ENCODE measurements at places on chromosomes 3 and 15.
A peak's percentile ranks its signal among the peaks of the same experiment; 100 is the strongest.

DNA sequence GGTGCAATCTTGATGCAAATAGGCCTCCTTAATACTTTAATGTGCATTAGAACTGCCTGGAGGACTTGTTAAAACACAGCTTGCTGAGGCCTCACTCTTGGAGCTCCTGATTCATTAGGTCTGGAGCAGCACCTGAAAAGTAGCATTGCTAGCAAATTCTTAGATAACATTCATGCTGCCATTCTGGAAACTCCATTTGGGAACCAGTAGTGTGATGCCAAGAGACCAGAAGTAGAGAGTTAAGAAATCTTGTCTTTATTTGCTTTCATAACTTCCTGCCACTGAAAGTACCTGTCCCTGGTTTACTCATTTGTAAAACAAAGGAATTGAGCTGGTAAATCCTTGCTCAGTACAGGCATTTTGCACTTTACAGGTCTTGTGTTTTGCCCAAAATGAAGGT, 72.0 kb downstream of the RAP2B start:
- no peak for DNase-seq

- no peak for DNase-seq
Observed at GRCh38 chr3:194446754-194447153, 40.0 kb downstream of the ATP13A3 start.

DNA sequence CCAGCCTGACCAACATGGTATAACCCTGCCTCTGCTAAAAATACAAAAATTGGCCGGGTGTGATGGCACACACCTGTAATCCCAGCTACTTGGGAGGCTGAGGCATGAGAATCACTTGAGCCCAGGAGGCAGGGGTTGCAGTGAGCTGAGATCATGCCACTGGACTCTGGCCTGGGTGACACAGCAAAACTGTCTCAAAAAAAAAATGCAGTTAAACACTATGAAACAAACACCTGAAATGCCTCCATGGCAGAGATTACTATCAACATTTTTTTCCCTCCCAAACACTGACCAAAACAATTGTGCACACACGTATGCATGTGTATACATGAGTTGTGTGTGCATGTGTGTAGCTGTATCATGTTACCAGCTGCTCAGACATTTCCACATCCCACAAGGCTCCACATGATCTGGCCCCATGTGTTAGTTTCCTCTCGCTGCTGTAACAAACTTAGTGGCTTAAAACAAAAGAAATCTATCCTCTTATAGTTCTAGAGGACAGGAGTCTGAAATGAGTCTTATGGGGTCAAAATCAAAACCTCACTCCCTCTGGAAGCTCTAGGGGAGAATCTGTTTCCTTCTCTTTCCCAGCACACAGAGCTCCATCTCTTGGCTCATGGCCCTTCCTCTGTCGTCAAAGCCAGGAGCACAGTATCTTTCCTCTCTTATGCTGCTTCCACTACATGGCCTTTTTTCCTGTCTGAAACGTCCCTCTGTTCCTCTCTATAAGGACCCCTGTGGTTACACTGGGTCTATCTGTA, 34.5 kb downstream of the SLC41A3 start:
- DNase-seq, result no peak

GRCh38 chr3:156888576-156888975, 62.4 kb downstream of the LEKR1 start:
- no peak for DNase-seq

- no peak for DNase-seq
Observed at GRCh38 chr3:134869153-134869726, 74.2 kb downstream of the EPHB1 start.

GRCh38 chr3:161691677-161692076, 195.1 kb downstream of the OTOL1 start:
- DNase-seq, result no peak

DNA sequence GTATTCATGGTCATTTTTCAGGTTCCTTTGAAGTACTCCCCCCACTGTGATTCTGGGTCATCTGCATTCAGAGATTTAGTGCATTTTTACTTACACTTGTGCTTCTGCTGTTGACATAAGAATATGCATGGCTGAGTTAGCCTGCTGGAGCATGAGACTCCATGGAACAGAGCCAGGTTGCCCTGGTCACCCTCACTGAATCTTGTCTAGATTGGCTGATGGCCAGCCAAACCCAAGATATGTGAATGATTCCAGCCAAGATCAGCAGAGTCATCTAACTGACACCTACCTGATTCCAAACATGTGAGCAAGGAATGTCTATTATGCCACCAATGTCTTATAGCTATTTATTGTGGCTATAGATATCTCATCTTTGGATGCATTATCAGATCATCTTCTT, 25.1 kb downstream of the DTWD1 start:
- no peak for DNase-seq

DNA sequence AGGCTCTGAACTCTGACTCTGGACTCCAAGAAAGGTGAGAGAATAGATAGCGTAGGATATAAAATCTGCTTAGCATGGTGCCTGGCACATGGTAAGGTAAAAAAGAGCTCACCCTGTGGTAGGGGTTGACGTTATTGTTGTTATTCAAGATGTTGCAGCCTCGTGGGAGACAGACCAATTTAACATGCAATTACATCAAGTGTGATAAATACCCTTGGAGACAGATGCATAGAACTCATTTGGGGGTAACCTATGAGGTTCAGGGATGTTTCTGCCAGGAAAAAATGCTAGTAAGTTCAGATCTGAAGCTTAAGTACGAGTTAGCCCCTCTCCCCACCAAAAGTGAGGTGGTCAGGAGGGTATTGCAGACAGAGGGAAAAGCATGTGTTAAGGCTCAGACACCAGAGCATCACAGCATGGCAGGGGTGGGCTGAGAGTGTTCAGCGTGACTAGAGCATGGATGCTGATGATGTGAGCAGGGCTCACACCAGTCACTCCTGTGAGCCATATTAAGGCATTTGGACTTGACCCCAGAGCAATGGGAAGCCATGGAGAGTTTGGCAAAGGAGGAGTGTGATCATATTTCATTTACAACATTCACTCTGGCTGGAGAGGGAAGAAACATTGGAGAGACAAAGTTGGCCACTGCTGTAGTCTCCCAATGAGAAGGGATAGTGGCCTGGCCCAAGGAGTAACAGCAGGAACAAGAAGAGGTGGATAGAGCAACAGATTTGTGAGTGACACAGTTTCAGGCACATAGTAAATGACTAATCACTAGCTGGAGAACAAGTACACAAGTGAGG, 181.0 kb downstream of the UACA start:
- DNase-seq, result no peak

DNA sequence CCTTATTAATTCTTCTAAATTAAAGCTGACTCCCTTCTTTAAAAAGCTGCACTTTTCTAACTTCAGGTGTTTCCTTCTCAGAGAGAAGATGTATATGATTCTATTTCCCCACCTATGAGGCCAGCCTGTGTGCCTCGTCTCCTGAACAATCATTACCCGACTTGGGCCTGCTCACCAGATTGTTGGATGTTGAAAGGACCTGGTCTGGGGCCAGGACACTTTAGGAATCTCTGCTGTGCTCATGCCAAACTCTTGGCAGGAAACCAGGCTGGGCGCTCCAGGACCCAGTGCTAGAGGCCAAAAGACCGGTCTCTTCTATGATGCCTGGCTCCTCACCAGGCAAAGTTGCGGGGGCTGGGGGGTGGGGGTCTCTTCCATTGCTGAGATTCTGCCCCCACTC, 16.9 kb upstream of the LRRC31 start:
- no peak for DNase-seq

DNA sequence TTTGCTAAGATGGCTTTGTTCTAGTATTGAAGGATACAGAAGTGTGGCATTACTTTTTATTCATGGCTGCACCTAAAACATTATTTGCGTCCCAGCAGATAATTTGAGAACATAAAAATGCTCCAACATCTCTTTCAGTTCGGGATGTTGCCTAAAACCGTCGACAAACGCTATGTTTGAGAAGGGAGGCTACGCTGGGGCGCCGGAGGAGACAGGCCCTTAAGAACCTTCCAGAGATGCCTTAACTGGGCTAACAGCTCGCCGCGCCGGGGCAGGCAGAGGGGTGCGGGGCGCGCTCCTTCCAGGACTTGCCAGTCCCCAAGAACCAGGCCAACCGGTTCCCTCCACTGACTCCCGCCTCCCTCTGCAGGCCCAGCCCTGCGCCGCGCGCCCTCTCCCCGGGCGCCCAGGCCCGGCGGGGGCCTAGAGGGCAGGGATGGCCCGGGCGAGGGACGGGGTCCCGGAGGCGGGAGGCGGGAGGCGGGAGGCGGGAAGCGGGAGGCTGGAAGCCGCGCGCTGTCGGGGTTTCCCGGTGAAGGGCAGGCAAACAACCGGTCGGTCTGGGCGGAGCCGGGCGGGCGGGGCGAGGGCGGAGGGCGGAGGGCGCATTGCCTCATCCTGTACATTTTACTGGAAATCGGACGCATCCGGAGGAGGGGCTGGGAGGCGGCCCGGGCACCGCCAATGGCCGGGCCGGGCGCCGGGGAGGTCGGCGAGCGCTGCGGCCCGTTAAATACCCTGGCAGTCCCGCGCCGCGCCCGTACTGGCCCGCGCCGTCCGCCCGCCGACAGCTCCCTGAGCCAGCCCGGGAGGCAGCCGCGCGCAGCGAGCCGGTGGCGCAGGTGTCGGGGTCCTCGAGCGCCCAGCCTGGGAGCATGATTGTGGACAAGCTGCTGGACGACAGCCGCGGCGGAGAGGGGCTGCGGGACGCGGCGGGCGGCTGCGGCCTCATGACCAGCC, at the start of gene NFKBIZ:
TSS of gene NFKBIZ (plus strand) at position 761 of the 960 bp plus-strand sequence. CDS start at position 876, 115 bp downstream.
- peak; percentile 88 for DNase-seq

GRCh38 chr3:115154611-115155010, 7.5 kb upstream of the ZBTB20 start:
- DNase-seq, result no peak

DNA sequence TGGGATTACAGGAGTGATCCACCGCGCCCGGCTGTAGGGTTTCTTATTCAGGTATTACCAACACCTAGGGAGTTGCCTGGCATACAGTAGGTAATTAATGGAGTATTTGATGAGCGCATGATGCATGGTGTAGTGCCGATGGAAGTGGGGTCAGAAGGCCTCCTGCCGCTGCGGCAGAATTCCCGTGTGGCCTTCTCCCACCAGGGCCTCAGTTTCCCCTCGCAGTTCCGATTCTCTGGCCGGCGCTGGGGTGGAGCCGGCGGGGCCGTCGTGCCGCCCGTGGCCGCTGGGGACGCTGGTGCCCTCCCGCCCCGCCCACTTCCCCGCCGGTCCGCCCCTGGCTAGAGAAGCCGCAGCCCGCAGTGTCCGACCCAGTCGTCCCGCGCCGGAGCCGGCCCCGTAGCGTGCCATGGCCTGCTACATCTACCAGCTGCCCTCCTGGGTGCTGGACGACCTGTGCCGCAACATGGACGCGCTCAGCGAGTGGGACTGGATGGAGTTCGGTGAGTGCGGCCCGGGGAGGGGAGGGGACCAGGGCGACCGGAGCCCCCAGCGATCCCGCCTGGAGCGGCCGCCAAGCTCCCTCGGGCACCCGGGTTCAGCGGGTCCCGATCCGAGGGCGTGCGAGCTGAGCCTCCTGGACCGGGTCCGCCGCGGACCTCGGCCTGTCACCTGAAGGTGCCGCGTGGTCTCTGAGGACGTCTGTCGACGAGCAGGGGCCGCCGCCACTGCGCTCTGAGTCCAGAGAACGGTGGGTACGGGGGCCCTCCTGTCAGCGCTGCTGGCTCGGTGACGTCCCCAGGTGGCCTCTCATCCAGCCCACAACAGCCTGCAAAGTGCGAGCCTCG, at the start of gene IRAK2:
TSS of gene IRAK2 (plus strand) at position 374 of the 848 bp plus-strand sequence. CDS start at position 410, 36 bp downstream.
- peak; percentile 20 for DNase-seq

- DNase-seq, result no peak
Observed at GRCh38 chr3:42166662-42167300, 75.6 kb downstream of the TRAK1 start.

DNA sequence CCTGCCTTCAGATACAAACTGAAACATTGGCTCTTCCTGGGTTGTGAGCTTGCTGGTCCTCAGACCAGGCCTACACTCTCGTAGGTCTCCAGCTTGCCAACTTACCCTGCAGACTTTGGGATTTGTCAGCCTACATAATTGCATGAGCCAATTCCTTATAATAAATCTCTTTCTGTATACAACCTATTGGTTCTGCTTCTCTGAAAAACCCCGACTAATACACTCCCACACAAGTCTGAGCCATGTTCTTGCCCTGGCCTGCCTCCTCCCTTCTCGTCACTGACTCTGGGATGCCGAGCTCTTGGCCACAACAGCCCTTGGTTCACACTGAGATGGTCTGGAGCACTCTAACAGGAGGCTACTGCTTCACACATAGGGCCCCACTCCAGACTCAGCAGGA, 9.5 kb downstream of the CYP19A1 start:
- DNase-seq, result no peak

DNA sequence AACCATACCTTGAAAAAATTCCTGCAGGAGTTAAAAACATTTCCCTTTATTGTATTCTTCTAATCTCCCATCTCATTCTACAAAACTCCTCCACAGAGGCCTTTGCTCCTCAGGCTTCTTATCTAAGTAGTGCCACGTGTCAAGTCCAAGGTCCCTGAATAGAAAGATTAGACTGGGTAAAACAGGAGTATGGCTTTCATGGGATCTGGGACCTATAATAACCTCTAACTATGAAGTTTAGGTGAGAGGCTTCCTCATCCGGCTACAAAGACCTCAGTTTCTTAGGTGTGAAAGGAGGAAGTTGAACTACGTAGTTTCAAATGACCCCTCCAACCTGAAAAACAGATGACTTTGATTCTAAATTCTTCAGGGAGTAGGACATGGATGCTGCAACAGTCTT, 20.0 kb downstream of the GPR15 start:
- DNase-seq, result no peak

GRCh38 chr15:70297465-70298058, 199.8 kb upstream of the TLE3 start:
- DNase-seq, result no peak

Data from stimulated activated CD8-positive, alpha-beta memory T cell treated with anti-CD3 and anti-CD28 coated beads, Interleukin-7, amount 100 ng/mL, for 1 hour (primary cell).